ENCODE measurements at places on chromosomes 3 and 15.

GRCh38 chr3:97108136-97108535 lies 293.7 kb downstream of the EPHA6 start:
- no peak for DNase-seq

DNA sequence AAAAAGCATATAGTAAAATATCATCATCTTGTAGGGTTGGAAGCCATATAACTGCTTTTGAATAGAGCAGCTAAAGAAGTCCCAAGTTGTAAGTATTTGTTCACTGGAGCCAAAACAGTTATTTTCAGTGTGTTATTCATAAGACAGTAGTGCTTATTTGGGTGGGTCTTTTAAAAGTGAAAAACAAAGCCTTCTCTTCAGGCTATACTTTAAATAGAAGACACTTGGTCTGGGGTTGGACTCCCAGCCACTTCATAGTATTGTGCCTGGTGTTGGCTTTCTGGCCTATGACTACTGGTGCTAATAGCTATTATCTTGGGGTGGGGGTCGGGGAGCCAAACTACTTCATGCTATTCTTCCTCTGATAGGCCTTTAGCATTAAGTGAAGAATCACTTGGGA lies 135.2 kb downstream of the SLC25A26 start:
- DNase-seq, result no peak

- no peak for DNase-seq
Measured at GRCh38 chr3:184953401-184953800, 141.4 kb downstream of the VPS8 start.

- DNase-seq, result no peak
Measured at GRCh38 chr15:101149864-101150722, 101.8 kb downstream of the CHSY1 start.

GRCh38 chr3:179852142-179852905 lies 184.4 kb downstream of the PEX5L start:
- no peak for DNase-seq

- no peak for DNase-seq
Measured at GRCh38 chr15:58361273-58361759, 70.5 kb upstream of the LIPC start.

DNA sequence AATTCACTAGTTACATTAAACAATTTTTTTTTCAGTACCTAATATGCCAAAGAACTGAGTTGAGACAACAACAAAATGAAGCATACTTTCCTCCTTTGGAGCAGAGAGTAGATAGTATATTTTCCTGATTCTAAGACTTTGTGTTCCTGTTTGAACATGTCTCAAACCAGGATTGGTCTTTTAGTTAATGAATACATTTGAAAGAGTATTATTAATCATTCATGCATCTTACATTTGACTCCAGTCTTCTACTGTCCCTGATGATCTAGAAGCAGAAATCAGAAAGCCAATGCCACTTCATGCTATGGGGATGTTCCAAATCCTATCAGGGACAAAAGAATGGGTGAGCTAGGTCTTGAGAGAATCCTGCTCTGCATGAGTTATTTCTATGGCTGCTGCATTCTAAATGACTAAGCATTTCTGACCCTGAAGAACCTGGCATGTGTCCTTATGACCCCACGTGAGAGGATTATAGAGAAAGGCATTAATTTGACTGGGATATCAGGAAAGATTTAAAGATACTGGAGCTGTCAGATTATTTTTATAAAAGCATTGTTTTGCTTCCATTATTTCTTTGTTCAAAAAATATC lies 32.9 kb upstream of the MBNL1 start:
- DNase-seq, result no peak

- no peak for DNase-seq
Measured at GRCh38 chr3:81707996-81708395, 53.4 kb downstream of the GBE1 start.

DNA sequence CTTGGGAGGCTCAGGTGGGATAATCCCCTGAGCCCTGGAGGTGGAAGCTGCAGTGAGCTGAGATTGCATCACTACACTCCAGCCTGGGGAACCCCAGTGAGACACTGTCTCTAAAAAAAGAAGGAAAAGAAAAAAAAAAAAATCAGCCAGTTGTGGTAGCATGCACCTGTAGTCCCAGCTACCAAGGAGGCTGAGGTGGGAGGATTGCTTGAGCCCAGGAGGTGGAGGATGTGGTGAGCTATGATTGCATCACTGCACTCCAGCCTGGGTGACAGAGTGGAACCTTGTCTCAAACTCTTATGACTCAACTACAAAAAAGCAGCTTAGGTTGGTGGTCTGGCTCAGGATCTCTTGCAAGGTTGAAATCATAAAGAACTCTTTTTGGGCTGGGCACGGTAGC lies 19.3 kb upstream of the GPX1 start:
- peak; percentile 29 for DNase-seq

DNA sequence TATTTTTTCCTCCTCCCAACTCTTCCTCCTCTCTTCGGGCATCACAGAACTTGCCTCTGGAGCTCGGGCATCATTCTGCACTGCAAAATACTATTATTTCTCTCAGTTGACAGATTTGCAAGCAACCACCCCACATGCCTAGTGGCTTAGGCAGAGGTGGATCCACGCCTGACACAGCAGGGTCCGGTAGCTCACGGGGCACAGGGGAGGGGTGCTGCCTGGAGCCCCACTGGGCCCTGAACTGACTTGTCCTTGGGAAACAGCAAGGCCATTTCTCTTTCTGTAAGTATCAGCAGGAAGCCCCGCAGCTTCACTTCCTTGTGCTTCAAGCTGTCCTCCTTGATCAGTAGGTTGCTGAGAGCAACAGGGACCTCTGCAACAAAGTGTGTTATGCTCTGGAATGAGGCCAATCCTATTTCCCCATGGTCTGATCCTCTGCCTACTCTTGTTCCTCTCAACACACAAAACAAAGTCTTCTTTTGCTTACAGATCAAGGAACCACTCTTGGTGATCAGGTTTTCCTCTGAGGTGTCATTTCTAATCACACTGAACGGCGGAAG lies 69.1 kb downstream of the FAM174B start:
- no peak for DNase-seq

GRCh38 chr15:47787875-47788274 lies 70.6 kb downstream of the SEMA6D start:
- no peak for DNase-seq

GRCh38 chr15:65789759-65790425 lies 2.2 kb downstream of the DENND4A start:
- DNase-seq, result no peak

DNA sequence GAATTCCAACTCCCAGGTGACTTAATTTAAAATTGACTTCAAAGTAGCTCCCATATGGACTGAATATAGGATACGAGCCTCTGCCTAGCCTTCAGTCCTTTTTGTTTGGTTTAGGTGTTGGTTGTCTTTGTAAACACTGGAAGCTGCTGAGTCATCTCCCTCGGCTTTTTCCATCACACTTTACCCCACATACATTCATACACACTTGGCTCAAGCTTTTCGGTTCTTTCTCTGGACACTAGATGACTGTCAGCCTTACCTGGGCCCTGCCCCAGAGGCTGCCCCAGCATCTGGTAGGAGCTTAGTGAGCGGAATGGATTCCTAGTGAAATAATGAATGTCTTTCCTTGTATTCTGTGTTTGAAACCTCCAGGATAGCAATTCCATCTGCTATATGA lies 201.5 kb upstream of the IL12A start:
- DNase-seq, result no peak

- DNase-seq, result no peak
Measured at GRCh38 chr15:57685306-57686095, 21.0 kb upstream of the POLR2M start.

- DNase-seq, result no peak
Measured at GRCh38 chr3:182179631-182180030, 467.9 kb downstream of the SOX2 start.

GRCh38 chr3:172148241-172148640 lies 108.9 kb downstream of the FNDC3B start:
- no peak for DNase-seq

- no peak for DNase-seq
Measured at GRCh38 chr3:178479860-178480259, 56.4 kb upstream of the KCNMB2 start.

GRCh38 chr3:165749821-165750220 lies 87.4 kb downstream of the BCHE start:
- DNase-seq, result no peak

DNA sequence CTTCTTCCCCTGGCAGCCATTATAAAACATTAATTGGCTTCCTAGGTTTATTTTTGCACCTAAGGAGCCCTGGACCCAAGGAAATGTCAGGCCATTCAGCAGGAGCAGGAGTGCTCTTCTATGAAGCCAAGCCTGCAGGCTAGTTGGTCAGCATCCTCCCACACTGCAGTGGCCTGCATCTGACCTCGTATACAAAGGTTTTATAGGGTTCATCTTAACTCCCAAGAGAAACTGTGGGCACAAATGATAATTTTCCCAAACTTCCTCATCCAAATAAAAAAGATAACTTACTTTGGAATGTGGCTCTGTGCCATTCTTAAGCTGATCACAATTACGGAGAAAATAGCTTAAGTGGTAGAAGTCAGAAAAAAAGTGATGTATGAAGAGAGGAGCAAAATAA lies 19.4 kb downstream of the PLSCR1 start:
- no peak for DNase-seq

DNA sequence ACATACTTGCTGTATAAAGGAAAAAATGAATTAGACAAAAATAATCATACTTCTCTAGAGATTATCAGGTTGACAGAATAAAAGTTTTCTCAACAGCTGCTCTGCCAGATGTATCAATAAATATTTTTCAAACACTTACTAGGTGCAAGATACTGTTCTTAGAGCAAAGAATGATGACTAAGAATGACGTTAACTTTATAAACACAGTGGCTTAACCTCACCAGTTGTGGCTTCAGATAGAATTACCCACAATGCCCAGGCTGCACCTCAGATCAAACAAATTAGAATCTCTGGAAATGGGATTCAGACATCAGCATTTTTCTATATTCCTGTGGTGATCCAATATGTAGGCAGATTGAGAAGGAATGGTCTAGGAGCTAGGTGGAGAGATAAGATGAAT lies 422.4 kb upstream of the ATP11B start:
- no peak for DNase-seq

- DNase-seq, result no peak
Measured at GRCh38 chr3:101896083-101896757, 46.9 kb downstream of the NFKBIZ start.

GRCh38 chr15:80093854-80094418 lies 34.5 kb downstream of the ZFAND6 start:
- peak; percentile 14 for DNase-seq

GRCh38 chr3:149307435-149307783 lies 26.0 kb downstream of the TM4SF18 start:
- no peak for DNase-seq

Measured in stimulated activated CD4-positive, alpha-beta T cell treated with anti-CD3 and anti-CD28 coated beads, Interleukin-4, amount 100 ng/mL, for 48 hours (primary cell).